ENCODE measurements at places on chromosomes 1 and 21.
A peak's percentile ranks its signal among the peaks of the same experiment; 100 is the strongest.

- DNase-seq = no peak
These were observed 18.4 kb downstream of the CNIH4 start for GRCh38 chr1:224375059-224375458.

DNA sequence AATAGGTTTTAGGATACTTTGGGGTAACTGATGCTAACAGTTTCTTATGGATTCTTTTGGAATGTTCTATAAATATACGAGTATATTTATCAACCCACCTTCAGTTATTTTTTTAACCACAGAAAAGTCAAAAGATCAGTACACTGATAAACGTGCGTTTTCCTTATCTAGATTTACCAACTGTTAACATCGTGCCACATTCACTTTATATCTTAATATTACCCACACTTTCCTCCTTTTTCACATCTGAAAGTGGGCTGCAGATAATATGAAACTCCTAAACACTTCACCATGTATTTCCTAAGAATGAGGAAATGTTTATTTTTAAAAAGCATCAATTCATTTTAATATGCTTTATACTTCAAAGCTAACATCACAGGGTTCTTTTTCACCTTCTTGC is 7.7 kb downstream of the ATF6 start:
- no peak for DNase-seq

GRCh38 chr1:155698382-155699038 is 9.6 kb downstream of the DAP3 start:
- DNase-seq = no peak

- no peak for DNase-seq
These were observed 30.2 kb downstream of the SRRM1 start for GRCh38 chr1:24673341-24673740.

GRCh38 chr1:145994391-145995120 is 1.8 kb downstream of the TXNIP start:
- peak; percentile 46 for DNase-seq

DNA sequence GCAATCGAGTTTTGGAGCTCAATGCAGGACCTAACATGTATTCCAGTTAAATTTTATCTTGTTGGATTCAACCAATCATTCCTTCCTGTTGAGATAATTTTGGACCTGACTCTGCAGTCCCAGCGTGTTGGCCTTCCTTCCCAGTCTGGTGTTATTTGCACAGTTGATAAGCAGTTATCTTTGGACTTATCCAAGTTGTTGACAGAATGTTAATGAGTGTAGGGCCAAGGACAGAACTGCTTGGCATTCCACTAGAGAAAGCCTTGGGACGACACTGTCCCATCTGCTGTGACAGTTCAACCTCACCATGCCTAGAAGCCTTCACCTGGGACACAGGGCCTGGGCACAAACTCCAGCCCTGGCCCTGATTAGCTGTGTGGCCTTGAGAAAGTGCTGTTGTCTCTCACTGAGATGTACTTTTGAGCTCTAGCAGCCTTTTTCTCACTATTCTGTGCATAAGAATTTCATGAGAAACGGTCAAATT is 104.1 kb upstream of the SLC25A33 start:
- no peak for DNase-seq

DNA sequence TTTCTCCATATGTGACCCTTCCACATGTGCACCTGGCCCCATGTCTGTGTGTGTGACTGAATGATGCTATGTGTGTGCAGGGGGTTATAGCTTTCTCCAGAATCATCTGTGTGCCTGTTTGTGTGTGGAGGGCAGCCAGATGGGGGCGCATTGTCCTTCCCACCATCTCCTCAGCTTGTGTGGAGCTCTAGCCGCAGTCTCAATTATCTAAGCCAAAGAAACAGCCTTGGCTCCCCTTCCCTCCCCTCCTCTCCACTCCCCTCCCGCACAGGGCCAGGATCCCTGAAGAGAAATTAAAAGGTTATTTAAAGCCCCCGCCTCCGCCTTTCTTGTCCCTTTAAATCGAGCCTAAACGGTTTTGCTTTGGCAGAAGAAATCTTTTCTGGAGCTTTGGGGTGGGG is 1.8 kb upstream of the DMBX1 start:
- peak; percentile 25 for DNase-seq

DNA sequence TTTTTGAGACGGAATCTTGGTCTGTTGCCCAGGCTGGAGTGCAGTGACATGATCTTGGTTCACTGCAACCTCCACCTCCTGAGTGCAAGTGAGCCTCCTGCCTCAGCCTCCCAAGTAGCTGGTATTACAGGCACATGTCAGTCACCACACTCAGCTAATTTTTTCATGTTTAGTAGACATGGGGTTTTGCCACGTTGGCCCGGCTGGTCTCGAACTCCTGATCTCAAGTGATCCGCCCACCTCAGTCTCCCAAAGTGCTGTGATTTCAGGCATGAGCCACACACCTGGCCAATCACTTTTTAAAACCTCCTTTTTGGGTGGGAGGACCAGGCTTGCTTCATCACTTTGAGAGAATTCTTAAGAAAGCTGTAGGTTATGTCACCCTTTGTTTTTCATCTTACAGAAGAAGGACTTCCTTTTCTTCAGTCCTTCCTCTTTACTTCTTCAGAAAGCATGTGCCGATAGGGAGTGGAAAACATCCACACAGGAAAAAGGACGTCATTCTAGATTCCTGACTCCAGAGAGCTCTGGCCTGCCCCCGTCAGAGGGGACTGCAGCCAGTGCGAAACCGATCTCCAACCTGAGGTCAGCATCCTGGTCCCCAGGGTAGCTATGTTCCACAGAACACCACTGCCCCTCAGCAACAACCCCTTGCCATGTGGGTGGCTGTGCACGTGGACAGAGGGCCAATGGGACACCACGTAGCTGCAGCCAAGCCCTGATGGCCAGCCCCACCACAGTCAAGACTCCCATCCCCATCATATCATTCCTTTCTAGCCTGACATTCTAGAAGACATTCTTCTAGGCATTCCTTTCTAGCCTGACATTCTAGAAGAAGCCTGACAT is 21.9 kb downstream of the NCF2 start:
- DNase-seq = no peak

- peak; percentile 82 for DNase-seq
These were observed 73.6 kb upstream of the LRRC8B start for GRCh38 chr1:89451011-89451410.

GRCh38 chr1:205256951-205257625 is 29.3 kb downstream of the TMCC2 start:
- DNase-seq = no peak

DNA sequence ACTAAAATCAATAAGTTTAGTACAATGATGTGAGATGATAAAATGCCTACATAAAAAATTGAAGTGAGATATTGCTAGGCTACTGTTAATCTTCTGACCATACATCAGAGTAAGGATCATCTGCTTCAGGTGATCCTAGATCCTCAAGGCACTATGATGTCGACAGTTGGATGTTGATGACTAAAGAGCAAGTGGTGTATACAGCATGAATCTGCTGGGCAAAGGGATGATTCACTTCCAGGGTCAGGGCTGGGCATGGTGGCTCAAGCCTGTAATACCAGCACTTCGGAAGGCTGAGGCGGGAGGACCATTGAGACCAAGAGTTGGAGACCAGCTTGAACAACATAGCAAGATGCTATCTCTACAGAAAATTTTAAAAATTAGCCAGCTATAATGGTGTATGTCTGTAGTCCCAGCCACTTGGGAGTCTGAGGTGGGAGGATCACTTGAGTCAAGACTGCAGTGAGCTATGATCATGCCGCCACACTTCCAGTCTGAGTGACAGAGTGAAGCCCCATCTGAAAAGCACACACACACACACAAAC is 24.6 kb downstream of the NUF2 start:
- DNase-seq = no peak
